ENCODE measurements at places on chromosomes 1 and 21.
A peak's percentile ranks its signal among the peaks of the same experiment; 100 is the strongest.

DNA sequence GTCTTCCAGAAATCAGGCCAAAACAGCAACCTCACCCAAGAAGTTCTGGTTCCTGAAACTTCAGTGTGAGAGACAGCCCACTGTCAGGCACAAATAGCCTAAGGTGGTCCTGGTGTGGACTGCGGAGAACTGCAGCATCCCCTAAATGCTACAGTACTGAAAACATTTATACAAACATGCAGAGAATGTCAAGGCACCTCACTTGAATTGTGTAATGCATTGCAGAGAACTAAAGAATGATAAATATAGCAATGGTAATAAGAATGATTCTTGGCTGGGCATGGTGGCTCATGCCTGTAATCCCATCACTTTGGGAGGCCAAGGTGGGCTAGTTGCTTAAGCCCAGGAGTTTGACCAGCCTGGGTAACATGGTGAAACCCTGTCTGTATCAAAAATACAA, 138.6 kb downstream of the TIAM1 start:
- no peak for DNase-seq

DNA sequence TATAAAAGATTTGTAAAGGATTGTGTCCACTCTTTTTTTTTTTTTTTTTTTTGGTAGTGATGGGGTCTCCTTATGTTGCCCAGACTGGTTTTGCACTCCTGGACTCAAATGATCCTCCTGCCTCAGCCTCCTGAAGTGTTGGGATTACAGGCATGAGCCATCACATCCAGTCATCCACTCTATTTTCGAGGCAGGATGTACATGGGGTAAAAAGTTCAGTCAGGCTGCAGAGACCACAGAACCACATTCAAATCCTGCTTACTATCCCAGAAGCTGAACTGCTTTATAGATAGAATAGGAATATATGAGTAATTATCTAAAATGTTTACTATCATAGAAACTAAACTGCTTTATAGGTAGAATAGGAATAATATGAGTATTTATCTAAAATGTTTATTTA, 26.0 kb upstream of the KCNK2 start:
- no peak for DNase-seq

- DNase-seq = no peak
Observed at GRCh38 chr1:244106837-244107493, 55.9 kb downstream of the ZBTB18 start.

GRCh38 chr1:51296383-51297357, 33.7 kb downstream of the TTC39A start:
- DNase-seq = no peak

- DNase-seq = no peak
Observed at GRCh38 chr1:159927849-159928431, 2.6 kb upstream of the TAGLN2 start.

DNA sequence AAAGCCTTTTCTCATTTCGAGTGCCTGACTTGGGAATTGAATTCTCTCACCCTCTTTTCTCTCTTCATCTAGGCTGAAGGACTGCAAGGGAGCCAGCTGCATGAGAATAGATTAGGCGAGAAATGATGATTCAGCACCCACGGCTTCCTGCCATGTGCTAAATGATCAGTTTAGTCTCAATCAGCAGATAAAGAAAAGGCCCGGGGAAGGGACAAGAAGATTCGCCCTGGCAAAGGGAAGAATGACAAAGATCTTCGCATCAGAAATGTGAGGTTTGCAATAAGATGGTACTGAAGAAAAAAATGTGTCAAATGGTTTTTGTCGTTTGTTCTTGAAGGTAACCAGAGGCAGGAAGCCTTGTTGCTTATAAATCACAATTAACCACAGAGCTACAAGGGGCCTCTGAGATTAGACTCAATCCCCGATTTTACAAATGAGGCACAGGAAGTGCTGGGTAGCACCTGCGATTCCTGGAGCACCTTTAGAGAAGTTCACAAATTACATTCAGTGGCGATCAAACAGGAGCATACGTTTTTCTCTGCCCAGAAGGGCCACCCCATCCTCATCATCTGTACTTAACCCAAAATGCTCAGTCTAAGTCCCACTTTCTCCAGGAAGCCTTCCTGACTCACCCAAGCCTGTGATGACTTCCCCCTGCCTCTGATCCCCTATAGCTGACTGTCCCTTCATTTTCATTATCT, 183.4 kb downstream of the ZNF281 start:
- no peak for DNase-seq

GRCh38 chr21:38352536-38353219, 95.9 kb downstream of the KCNJ15 start:
- peak; percentile 33 for DNase-seq
